Tongue (tissue), 3 donors: ENCODE measurements at places on chromosomes 5 and 9. TPM values are rescaled to one million over a fixed set of nuclear protein-coding genes. Genes with fewer than 3 reads are reported as not detected.

Gene BASP1
- total RNA-seq, result 36.0 TPM

Gene CDH12
- 0.72 TPM for total RNA-seq

Gene GPR21
- 2.6 TPM for total RNA-seq

Gene SH3TC2
- total RNA-seq, result 5.1 TPM

Gene SIGMAR1
- total RNA-seq, result 36.5 TPM

Gene SPINK7
- not detected for total RNA-seq

Gene SH2D3C
- 13.6 TPM for total RNA-seq

Gene BARHL1
- total RNA-seq, result not detected

Gene ORM1
- total RNA-seq, result not detected

Gene HRCT1
- not detected for total RNA-seq

Gene CLTA
- total RNA-seq, result 95.7 TPM

Gene TMC1
- 0.62 TPM for total RNA-seq

Gene UGT3A2
- total RNA-seq, result 0.21 TPM

Gene IFNK
- not detected for total RNA-seq

Gene PCDHGA12
- 5.1 TPM for total RNA-seq

Gene TMEM38B
- 91.8 TPM for total RNA-seq

Gene QRFP
- not detected for total RNA-seq

Gene GRIN3A
- total RNA-seq, result 0.21 TPM

Gene C5orf34
- total RNA-seq, result 4.4 TPM

Gene SEMA4D
- 35.8 TPM for total RNA-seq

Gene GIN1
- total RNA-seq, result 25.0 TPM

Gene PPP1R2B
- total RNA-seq, result 0.10 TPM

Gene FBLL1
- 6.9 TPM for total RNA-seq

Gene SPATA31D4
- not detected for total RNA-seq

Gene EPB41L4B
- total RNA-seq, result 5.8 TPM

Gene KIF24
- total RNA-seq, result 4.9 TPM

Gene FAM81B
- not detected for total RNA-seq

Gene PTGDS
- 10.2 TPM for total RNA-seq

Gene TERT
- total RNA-seq, result 0.21 TPM

Gene SLC6A3
- 0.10 TPM for total RNA-seq

Gene STPG3
- not detected for total RNA-seq

Gene PCDHGA3
- 3.9 TPM for total RNA-seq

Gene CDX1
- 0.31 TPM for total RNA-seq

Gene CARD9
- total RNA-seq, result 4.3 TPM
